Hepatocyte (in vitro differentiated cells): ENCODE measurements at places on chromosomes 7 and 10. TPM values are rescaled to one million over a fixed set of nuclear protein-coding genes. Genes with fewer than 3 reads are reported as not detected.

DNA sequence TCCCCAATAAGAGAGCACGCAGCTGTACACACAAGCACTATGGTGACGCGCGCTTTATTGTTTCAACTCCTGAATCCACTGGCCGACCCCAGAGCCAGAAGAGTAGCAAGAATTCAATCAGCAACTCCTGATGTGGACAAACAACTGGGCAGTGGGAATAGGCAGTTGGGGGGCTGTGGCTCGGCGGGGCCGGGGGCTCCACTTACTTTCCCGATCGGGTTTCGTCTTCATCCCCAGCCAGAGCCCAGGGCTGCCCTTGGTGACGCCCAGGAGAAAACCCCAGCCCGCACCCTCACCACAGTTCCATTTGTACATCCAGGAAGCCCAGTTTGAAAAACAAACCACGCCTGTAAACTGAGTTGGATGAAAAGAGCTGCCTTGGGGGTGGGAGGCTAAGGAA is 38.7 kb downstream of the DAGLB start:
- no peak overlapping the region for H3K4me3 ChIP-seq
- no peak for DNase-seq
- no peaks in the 10 kb centered on the region for H3K36me3 ChIP-seq
- H3K4me1 ChIP-seq, result no peaks in the 10 kb centered on the region
- H3K27me3 ChIP-seq, result no peaks in the 10 kb centered on the region

Gene SPDYE2B
- total RNA-seq, result not detected in 2 replicates

DNA sequence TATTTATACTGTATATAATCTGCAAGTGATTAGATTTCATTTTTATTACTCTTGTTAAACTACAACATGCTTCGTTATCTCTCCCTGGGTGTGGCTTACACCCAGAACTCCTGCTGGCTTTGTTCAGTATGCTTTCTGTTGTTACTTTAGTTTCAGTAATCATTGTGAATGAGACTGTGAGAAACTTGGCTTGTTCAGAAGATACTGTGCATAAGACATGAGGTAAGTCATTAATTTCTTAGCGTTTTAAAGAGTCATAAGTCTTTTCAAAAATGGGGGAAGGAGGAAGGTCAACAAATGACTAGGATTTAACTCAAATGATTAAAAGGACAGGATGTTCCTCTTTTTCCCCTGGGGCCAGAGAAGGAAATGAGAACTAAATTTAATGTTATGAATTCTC is 11.6 kb upstream of the ADD3 start:
- H3K36me3 ChIP-seq, result no peaks in the 10 kb centered on the region
- H3K4me3 ChIP-seq, result no peak overlapping the region
- H3K27me3 ChIP-seq, result no peaks in the 10 kb centered on the region
- peak overlapping the region; percentile 93 for H3K27ac ChIP-seq
- peak; percentile 43 for DNase-seq

Gene ZNF365
- 0.24 and 0.93 TPM in 2 replicates for total RNA-seq

DNA sequence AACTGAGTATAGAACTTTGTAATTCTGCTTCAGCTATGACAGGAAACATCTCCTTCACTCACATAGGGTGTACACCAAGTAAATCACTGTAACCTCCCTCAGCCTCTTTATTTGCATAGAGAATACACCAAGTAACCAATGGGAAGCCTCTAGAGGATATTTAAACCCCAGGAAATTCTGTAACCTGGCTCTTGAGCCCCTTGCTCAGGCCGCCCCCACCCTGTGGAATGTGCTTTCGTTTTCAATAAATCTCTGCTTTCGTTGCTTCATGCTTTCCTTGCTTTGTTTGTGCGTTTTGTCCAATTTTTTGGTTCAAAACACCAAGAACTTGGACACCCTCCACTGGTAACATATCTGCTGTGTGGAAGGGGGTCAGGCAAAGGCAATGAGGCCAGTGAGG is 60.2 kb downstream of the CLRN3 start:
- H3K4me1 ChIP-seq, result no peaks in the 10 kb centered on the region
- no peak overlapping the region for H3K27ac ChIP-seq
- peaks cover 5% of the 10 kb centered on the region for H3K27me3 ChIP-seq
- no peaks in the 10 kb centered on the region for H3K36me3 ChIP-seq
- H3K4me3 ChIP-seq, result no peak overlapping the region
